ENCODE measurements at places on chromosomes 11 and 22. TPM values are rescaled to one million over a fixed set of nuclear protein-coding genes. Genes with fewer than 3 reads are reported as not detected.

GRCh38 chr11:124867700-124868099, 2.5 kb downstream of the ROBO3 start:
- no peak for DNase-seq

GRCh38 chr11:117836077-117836960, 11.8 kb upstream of the FXYD2 start:
- DNase-seq = no peak

GRCh38 chr11:120977266-120978137, 46.4 kb upstream of the TBCEL start:
- DNase-seq = peak; percentile 55

GRCh38 chr11:29786092-29786491, 230.7 kb downstream of the KCNA4 start:
- no peak for DNase-seq

DNA sequence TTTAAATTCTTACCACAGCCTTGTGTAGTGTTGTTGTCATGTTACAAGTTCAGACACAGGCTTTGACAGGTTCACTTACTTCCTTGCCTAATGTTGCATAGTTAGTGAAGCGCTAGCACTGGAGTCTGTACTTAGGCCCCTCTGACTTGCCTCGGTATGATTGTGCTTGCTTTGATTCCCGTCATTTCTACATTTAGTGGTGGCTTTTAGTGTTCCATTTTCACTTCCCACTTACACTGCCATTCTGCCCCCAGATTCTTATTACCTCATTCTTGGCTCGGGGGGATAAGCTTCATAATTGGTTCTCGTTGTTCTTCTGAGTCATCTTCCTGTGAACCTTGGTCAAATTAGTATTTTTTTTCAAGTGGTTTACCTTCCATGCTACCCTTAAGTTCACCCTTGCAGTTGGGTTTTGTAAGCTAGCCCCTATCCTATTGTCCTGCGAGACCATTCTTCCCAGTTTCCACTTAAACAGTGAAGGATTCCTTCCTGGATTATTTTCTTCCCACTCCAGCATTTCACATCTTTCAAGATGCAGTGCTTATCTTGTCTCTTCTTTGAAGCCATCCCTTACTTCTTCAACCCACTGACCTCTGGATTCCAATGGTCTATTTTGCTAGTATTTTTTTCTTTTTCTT, 68.7 kb downstream of the DDX10 start:
- peak; percentile 58 for DNase-seq

Gene MPPED1
- not detected for polyA plus RNA-seq

Gene BTBD18
- not detected for polyA plus RNA-seq

Gene MRGPRE
- polyA plus RNA-seq = not detected

Gene AQP11
- polyA plus RNA-seq = 0.11 TPM

Measured in mammary epithelial cell (primary cell).